ENCODE measurements at places on chromosomes 12 and 14.

- DNase-seq: no peak
Observed at GRCh38 chr12:102314821-102315220, 117.2 kb upstream of the PMCH start.

DNA sequence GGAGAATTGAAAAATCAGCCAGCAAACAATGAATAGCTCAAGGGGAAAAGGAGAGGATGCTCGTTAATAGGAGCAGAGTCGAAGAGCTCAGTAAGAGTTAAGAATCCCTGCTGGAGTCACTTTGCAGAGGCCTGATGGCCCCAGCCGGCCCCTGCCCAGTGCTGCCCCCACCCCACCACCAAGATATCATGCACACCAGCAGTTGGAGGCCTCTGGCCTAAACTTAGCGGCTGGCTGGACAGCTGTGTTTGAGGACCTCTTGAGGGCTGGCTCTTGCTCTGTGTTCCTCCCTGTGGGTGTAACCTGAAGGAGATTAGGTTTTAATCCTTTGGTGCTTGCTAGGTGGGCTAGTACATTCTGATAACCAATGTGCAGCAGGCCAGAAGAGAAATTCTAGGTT lies 142.0 kb downstream of the PLXNC1 start:
- no peak for DNase-seq

GRCh38 chr12:119114294-119114693 lies 64.4 kb upstream of the HSPB8 start:
- no peak for DNase-seq

- no peak for DNase-seq
Observed at GRCh38 chr14:96734076-96734622, 63.0 kb upstream of the VRK1 start.

- DNase-seq: no peak
Observed at GRCh38 chr14:61260939-61261776, 20.0 kb downstream of the TMEM30B start.

- DNase-seq: no peak
Observed at GRCh38 chr12:16587110-16587453, 18.9 kb downstream of the LMO3 start.

DNA sequence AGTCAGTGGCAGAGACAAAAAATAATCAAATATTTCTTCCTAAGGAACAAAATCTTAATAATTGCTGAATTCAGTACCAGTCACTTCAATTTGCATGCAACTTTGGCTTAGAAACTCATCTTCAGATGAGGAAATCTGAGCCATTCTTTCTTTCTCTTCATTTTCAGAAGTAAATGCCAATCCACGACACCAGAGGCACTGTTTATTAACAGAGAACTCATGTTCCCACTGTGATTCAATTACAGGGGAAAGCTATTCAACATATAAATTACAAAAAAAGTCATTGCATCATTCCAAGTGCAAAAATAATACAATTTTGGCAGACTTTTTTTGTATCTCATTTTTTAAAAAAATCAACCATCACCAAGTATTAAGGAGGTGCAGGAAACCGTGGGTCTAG lies 816.1 kb upstream of the TMEM132C start:
- no peak for DNase-seq
